Activated CD4-positive, alpha-beta memory T cell treated with anti-CD3 and anti-CD28 coated beads, Interleukin-2, amount 10 ng/mL, durations not matched to agents 7 days and 5 days (primary cell): ENCODE measurements at places on chromosomes 7 and 10. TPM values are rescaled to one million over a fixed set of nuclear protein-coding genes. Genes with fewer than 3 reads are reported as not detected.

- no peak for DNase-seq
These were observed 67.0 kb upstream of the PRLHR start for GRCh38 chr10:118662228-118663035.

- DNase-seq: no peak
These were observed 7.2 kb upstream of the NRP1 start for GRCh38 chr10:33341637-33342036.

DNA sequence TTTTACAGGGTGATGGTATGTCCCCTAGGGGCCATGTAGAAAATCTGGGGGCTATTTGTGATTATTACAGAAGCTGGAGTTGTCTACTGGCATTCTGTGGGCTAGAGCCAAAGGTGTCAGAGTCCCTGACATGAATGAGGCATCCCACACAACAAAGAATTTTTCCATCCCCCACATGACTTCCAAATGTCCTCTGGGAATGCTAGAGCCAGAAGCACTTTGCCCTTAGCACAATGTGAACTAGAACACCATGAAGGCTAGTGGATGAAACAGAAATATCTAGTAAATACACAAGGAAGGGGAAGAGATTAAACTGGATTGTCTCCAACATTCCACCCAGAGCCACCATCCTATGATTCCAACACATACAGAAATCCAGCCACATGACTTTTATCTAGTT is 46.9 kb downstream of the FAM13C start:
- no peak for DNase-seq

CFAP69 gene
- total RNA-seq: not detected

TRPV5 gene
- not detected for total RNA-seq

ADCY1 gene
- total RNA-seq: 3.9 TPM
